ENCODE measurements at places on chromosomes 3 and 15.

DNA sequence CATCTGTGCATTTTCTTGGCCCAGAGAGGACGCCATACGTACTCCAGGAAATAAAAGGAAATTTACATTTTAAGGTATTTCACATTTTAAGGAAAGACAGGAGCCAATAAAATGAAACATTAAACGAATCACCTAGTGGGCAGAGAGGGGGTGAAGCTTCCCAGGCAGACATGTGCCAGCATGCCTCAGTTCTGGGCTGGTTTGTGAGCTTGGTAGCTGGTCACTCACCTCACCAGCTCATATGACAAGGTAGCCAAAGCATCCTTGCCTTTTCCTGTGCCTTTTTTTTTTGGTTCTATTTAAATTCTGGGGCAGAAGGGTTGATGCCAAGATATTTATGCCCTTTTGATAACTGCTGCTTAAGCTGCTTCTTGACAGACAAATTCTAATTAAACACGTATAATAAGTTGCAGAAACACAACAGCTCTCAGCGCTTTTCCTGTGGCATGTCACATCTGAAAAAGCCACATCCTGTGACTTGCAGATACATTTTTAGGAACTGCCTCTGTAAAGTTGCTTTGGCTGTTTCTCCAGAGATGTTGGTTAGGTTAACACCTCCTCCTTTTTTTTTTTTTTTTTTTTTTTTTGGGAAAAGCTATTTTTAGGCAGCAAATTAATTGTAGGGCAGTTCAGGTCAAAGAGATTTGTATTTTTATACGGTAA is 218.6 kb downstream of the PDCD6IP start:
- DNase-seq, result no peak

GRCh38 chr3:151328298-151328995 is 902 bp downstream of the P2RY13 start:
- DNase-seq, result no peak

GRCh38 chr15:63331456-63331855 is 50.2 kb downstream of the CA12 start:
- no peak for DNase-seq

- no peak for DNase-seq
These were observed 281.7 kb downstream of the EFHB start for GRCh38 chr3:19652336-19652735.

DNA sequence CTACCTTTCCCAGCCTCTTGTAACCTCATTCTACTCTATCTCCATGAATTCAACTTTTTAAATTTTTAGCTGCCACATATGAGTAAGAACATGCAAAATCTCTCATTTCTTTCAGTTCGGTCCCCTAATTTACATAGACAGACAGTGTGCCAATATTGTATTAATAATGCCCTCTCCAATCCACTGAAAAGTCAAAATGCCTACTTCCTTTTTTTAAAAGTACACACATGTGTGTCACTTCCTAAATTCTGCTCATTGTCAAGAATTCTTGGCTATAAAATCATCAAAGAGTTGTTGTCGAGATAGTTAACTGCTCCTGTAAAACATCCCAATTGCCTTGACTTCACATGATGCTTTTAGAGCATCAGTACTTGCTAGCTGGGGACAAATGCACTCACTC is 84.2 kb upstream of the IL12A start:
- DNase-seq, result no peak

DNA sequence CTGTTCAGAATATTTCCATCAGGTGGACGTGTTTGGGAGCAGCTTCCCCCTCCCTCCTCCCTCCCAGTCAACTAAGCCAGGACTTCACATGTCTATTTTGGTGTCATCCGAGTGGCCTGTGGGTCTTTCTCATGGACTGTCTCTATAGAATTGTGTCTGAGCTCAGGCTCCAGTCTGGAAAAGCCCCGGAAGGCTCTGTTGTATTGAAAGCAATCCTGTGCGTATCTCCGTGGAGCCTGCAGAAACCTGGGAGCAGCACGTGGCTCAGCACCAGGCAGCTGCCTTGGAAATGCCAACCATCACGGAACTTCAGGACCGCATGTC is 25.2 kb downstream of the COLQ start:
- no peak for DNase-seq

DNA sequence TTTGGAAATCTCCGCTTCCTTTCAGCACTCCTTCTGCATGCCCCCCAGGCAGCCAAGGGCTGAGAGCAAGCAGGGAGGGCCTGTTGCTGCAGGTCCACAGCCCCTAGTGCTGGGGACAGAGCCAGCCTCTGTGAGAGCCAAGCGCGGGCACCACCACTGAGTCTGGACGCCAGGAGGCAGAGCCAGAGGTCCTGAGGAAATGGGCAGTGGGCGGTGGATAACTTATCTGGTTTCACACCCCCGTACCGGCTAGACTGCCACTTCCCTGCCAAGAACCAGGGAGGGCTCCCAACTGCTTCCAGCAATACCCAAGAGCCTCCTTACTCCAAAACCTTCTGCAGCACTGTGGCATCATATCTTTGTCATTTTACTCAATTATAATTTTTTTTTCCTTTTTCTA is 141.6 kb upstream of the IGF1R start:
- DNase-seq, result no peak

- no peak for DNase-seq
These were observed 256.4 kb upstream of the SOX2 start for GRCh38 chr3:181455276-181455675.

GRCh38 chr3:129974564-129974832 is at the start of gene TRH:
TSS of gene TRH (plus strand) at chr3:129974720. CDS start at chr3:129975817, 1,097 bp downstream.
- DNase-seq, result no peak

DNA sequence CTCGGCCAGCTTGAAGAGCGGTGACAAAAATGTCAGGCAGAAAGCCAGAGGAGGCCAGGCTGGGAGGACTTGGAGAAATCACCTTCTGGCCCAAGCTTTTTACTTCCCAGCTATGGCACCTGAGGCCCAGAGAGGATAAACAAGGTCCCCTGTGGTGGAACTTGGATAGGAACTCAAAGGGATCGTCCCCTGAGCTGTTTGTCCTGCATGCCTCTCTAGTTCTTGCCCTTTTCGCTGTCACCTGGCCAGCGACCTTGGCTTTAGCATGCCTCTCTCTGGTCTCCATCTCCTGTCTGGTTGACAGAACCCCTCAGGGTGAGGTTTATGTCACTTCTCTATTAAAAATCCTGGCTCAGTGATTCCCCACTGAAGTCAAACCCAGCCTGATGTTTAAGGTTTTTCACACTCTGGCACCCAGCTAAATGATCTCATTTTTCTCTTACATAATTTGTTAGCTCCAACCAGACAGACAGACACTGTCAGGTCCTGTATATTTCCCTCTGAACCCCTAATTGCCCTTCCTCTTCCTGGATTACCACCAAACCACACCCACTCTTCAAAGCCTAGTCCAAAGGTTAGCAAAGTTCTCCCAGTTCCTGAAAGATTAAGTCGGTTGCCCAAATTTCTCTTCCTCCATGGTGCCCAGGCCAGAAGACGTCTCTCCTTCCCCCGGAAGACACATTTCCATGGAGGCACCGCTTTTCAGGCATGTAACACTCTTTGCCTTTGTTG is 169.1 kb downstream of the FAM43A start:
- DNase-seq, result no peak

DNA sequence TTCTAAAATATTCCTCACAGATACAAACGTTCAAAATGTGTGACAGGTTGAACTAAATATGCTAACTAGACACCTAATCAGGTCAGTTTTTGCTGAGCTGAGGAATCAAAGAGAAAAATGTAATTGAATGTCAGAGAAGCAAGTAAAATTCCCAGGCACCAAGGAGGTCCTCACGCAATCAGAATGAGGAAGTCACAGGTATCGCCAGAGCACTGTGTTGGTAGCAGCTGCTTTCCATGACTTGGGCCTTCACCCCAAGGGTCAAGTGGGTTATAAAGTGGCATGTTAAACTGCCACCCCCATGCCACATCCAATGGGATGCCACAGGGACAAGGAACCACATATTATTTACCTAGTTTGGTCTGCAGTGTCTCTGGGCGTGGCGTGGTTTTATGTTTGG is 125.0 kb downstream of the TFG start:
- no peak for DNase-seq

DNA sequence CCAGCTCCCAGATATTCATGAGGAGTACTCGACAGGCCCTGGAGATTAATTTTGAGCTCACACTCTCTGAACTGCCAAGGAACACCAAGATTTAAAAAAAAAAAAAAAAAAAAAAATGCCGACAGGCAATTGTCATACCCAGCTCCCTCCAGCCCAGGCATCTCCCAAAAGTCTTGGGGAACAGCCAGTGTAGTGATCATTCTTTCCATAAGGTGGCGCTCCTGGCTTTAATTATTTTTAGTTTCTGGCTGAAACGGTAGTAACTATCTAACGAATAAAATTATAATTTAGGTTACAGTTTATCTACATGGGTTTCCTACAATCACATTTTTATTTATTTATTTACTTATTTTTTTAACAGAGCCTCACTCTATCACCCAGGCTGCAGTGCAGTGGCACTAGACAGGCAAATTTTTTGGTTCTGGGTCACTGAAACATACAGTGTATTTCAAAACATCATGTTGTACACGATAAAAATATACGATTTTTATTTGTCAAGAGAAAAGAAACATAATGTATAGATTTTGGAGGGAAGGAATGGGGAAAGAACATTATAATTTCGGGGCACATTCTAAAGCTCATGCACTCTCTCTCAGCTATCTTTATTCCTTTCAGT is 157.3 kb downstream of the ADAMTS9 start:
- DNase-seq, result no peak

DNA sequence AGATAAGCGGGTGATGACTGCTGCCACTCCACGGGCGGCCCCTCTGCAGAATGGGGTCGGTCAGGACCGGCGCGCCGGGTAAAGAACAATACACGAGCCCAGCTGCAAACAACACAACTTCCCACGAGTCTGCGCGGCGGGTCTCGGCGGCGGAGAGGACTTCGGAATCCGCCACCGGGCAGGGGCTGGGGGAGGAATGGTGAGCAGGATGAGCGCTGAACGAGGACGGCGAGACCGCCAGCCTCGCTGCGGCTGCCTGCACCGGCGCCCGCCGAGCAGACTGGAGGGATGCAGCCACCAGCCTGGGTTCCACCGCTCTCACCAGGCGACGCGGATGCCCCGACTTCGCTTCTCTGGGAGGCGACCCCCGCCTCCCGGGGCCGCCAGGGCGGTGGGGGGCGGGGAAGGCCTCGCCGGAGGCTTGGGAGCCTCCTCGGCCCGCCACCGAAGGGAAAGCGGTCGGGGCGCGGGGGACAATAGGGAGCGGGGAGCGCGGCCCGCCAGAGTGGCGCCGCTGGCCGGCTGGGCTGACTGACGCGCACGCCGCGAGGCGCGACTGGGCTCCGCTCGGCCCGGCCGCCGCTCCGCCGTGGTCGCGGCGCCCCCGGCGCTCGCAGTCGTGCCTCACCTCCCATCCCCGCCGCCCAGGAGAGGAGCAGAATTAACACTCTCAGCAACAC is 515 bp downstream of the ADAM10 start:
- DNase-seq, result no peak

DNA sequence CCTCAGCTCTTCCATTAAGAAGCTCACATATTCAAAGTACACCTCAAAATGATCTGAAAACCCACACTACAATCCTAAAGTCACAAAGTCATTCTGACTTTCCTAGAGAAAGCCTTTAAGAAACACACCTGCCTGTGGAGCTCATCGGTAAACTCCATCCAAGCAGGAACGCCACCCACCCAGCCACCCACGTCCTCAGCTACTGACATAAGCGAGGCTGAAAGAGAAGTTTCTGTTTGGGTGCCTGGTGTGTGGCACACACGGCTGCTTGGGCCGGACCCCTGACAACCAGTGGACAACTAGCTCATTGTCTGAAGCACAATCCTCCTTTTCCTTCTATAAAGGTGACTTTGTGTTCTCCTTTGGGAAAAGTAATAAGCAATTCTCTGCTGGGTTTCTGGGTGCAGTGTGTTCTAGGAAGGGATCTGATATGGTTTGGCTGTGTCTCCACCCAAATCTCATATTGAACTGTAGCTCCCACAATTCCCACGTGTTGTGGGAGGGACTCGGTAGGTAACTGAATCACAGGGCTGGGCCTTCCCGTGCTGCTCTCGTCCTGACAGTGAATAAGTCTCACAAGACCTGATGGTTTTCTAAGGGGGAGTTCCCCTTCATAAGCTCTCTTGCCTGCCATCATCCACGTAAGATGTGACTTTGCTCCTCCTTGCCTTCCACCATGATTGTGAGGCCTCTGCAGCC is 26.1 kb downstream of the FAM174B start:
- no peak for DNase-seq

- no peak for DNase-seq
These were observed 8.4 kb downstream of the NBEAL2 start for GRCh38 chr3:46987743-46988401.

- DNase-seq, result no peak
These were observed 18.7 kb upstream of the BCL2A1 start for GRCh38 chr15:79989682-79990081.

GRCh38 chr15:51155891-51156290 is 61.2 kb upstream of the TNFAIP8L3 start:
- no peak for DNase-seq

DNA sequence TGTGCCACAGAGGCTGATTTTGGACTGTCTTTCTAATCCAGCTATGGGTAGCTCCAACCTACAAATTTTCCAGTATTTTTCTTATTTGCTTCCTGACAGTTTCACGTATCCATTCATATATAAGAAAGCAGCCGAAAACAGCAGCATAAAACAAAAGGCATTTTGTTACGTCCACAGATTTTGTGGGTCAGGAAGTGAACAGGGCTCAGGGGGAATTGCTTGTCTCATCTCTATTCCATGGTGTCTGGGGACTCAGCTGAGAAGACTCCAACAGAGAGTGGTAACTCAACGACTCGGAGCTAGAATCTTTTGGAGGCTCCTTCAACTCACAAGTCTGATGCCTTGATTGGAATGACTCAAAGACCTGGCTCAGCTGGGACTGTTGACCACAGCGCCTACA is 11.7 kb upstream of the SAMMSON start:
- no peak for DNase-seq

- DNase-seq, result no peak
These were observed 189.8 kb upstream of the CTDSPL start for GRCh38 chr3:37671926-37672325.

DNA sequence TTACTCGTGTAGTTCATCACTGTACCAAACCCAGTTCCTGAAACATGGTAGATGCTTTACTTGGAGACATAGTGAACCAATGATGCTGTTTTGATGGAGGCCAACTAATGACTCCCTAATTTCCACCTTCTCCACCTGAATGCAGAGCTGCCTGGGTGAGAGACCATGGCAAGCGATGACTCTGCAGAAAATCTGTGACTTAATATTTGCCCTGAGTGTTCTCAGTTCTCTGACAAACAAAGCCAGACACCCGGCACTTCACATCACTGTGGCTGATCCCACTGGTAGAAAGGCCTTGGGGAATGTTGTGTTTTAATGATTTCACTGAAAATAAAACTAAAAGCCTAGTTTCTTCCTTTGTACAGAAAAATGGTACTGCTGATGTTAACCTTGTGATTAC is 39.5 kb upstream of the UBE3A start:
- DNase-seq, result no peak

- DNase-seq, result no peak
These were observed 167.0 kb upstream of the ANKRD28 start for GRCh38 chr3:15964605-15965442.

GRCh38 chr3:21505711-21506460 is 245.1 kb downstream of the ZNF385D start:
- no peak for DNase-seq

GRCh38 chr15:80174017-80174746 is 21.4 kb downstream of the FAH start:
- DNase-seq, result no peak

GRCh38 chr3:35653347-35653746 is 14.0 kb downstream of the ARPP21 start:
- DNase-seq, result no peak
